ENCODE measurements at places on chromosomes 5 and 9.

DNA sequence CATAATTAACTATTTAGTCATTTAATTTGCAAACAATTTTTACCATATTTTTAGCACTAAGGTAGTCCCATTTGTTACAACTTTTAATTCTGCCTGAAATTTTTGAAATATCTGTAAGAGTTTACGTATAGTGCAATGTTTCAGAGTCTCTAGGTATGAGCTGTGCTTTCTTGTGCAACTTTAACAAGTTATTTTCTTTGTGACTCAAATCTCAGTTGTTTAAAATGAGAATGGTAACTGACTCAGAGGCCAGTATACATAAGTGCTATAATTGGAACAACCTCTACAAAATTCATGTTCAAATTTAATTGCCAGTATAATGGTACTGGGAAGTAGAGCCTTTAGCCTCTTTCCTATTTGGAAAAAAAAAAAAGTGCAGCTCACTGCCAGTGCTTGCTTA, 14.2 kb upstream of the ZNF883 start:
- DNase-seq: no peak

DNA sequence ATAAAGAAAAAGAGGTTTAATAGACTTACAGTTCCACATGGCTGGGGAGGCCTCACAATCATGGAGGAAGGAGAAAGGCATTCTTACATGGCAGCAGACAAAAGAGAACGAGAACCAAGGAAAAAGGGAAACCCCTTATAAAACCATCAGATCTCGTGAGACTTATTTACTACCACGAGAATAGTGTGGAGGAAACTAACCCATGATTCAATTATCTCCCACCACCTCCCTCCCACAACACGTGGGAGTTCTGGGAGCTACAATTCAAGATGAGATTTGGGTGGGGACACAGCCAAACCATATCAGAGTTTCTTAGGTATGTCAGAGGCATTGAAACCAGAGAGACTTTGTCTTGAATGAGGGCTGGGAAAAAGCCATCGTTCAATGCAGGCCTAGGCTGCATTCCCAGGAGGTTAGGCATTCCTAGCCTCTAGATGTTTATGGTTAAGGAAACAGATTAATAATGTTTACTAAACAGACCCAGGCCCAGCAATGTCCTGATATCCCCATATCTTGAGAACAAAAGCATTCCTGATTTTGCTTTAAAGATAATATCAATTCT, 7.5 kb upstream of the PAIP1 start:
- no peak for DNase-seq

DNA sequence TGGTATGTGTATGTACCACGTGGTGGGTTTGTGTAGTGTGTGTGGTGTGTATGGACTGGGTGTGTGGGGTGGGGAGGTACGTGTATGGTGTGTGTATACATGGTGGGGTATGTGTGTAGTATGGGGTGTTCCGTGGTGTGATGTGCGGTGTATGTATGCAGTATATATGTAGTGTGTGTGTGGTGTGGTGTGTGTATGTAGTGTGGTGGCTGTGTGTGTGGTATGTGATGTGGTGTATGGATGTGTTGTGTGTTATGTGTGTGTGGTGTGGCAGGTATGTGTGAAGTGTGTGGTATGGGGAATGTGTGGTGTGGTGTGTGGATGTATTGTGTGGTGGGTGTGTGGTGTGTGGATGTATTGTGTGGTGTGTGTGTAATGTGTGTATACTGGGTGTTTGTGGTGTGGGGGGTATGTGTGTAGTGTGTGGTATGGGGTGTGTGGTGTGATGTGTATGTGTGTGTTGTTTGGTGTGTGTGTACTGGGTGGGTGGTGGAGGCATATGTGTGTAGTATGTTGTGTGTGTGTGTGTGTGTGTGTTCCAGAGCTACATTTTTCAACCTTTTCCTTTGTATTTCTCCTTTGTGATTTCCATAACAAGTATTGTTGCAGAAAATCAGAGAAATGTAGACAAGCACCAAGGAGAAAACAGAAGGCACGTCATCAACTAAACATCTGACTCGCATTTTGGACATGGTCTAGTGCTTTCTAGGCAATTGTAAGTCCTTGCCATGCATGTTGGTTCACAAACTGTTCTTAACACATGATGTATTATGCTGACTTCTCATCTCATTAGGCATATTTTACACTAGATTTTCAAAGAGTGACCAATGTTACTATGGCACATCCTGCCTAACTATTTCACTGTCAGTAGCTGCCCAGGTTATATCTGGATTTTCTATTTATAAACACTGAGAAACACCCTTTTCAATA, 13.2 kb downstream of the SEMA4D start:
- no peak for DNase-seq

GRCh38 chr5:176517053-176517661, 20.0 kb downstream of the RNF44 start:
- DNase-seq: no peak

GRCh38 chr5:107719034-107719606, 48.4 kb upstream of the EFNA5 start:
- no peak for DNase-seq

DNA sequence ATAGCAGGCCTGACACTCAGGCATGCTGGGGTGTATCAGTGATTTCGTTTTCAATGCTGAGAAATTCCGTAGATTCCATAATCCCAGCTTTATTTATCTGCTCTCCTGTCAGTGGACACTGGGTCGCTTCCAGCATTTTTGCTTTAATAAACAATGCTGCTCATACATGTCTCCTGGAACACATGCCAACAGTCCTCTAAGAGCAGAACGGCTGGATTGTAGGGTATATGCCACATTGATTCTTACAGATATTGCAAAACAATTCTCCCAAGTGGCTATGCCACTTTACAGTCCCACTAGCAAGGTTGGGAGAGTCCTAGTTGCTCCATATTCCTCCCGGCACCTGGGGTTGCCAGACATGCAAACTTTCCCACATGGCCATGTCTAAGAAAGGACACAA, 81.9 kb downstream of the RAPGEF1 start:
- DNase-seq: no peak

- no peak for DNase-seq
Observed at GRCh38 chr9:131981116-131981776, 98.4 kb downstream of the MED27 start.

DNA sequence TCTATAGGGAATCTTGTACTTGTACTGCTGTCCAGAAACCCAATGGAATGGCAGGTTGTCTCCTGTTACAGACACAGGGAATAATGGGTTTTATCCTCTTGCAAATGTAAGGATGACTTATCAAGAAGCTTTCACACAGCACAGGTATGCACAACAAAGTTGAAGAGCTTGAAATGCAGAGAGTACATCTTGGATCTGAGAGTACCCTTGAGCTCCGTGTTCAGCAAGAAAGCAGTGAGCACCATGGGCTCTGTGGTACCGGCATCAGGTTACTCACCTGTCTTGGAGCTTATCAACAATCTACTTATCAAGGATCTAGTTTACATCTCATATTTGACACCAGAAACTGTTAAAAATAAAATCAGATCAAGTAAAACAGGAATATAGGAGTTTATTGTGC, 22.0 kb upstream of the EMB start:
- DNase-seq: no peak

DNA sequence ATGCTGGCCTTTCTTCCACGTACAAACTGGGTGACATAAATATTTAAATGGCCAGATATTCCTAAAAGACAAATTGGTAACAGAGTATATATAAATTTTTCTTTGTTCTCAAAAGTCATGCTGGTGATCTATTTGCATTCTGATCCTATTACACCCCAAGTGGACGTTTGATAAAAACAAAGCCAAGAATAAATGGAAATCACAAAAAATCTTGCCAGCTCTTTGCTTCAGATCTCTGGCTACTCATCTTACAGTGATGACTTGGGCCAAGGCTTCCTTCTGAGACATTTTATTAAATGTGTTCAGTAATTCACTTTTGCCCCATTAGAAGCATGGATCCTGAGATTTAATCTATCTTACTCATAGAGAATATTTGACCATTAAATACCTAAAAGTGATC, 444.3 kb upstream of the PIK3R1 start:
- no peak for DNase-seq

DNA sequence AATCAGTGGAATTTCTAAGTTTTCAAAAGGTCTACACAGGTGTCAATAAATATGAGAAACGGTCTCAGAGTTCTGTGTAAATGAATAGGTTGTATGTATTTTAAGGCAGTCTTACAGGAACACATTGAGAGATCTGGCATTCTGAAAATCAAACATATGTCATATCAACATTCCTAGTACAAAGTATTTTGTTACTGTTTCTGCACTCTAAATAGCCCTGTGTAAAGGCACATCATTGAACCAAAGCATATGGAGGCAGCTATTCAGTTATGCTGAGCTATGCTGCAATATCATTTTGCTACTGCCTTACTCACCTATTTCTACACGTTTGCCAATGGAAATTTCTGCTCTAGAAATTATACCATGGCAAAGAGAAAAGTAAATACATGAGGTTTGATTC, 379.1 kb downstream of the KIAA0825 start:
- DNase-seq: no peak
